ENCODE measurements at places on chromosomes 12 and 14.

GRCh38 chr14:61406675-61407074 is 85.3 kb downstream of the PRKCH start:
- no peak overlapping the region for H3K4me3 ChIP-seq
- peaks cover 12% of the 10 kb centered on the region for H3K4me1 ChIP-seq
- no peaks in the 10 kb centered on the region for H3K27me3 ChIP-seq
- H3K27ac ChIP-seq = no peak overlapping the region
- DNase-seq = no peak

- no peaks in the 10 kb centered on the region for H3K27me3 ChIP-seq
- peak overlapping the region; percentile 0 for H3K27ac ChIP-seq
- H3K36me3 ChIP-seq = peaks cover 21% of the 10 kb centered on the region
- DNase-seq = no peak
- no peak overlapping the region for H3K4me3 ChIP-seq
These were observed 27.2 kb downstream of the SLC15A4 start for GRCh38 chr12:128796439-128797118.

GRCh38 chr12:52871291-52872039 is 22.7 kb upstream of the KRT78 start:
- H3K27ac ChIP-seq = peak overlapping the region; percentile 61
- H3K36me3 ChIP-seq = no peaks in the 10 kb centered on the region

DNA sequence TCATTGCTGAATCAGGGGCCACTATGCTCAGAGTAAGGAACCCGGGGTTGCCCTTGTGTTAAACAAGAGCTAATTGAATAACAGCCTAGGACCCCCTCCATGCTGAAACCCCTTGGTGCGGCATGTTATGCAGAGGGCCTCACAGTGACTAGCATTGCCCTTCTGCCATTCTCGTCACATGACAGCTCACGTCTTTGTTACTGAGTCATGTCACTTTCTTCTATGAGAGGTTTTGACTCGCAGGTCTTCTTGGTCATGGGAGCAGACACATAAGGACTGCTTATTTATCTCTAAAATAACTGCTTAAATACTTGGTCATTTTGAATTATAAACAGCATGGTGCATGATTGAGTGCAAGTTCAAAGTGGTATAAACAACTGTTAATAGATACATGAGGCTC is 24.9 kb downstream of the TCTN1 start:
- H3K27me3 ChIP-seq = no peaks in the 10 kb centered on the region
- no peaks in the 10 kb centered on the region for H3K4me1 ChIP-seq
- no peak for DNase-seq
- H3K4me3 ChIP-seq = no peak overlapping the region
- H3K36me3 ChIP-seq = no peaks in the 10 kb centered on the region

DNA sequence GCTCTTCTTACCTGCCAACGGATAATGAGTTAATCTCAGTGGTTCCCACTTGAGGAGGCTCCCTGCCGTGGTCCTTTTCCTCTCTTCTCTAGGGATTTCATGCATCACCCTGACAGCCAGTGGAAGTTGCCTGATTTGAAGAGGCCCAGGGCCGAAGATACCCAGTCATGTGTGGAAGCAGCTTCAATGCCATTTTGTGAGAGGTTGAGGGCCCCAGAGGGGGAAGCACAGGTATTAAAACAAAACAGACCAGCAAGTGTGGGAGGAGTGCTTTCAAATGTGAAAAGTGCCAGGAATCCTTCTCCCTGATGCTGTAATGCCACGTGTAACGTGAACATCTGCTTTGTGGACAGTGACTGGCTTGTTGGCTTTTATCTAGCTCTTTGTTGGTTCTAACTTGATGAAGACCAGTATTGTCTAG is 1.5 kb downstream of the TCP11L2 start:
- no peak for DNase-seq
- no peaks in the 10 kb centered on the region for H3K36me3 ChIP-seq
- peak overlapping the region; percentile 75 for H3K27ac ChIP-seq
- peaks cover 9% of the 10 kb centered on the region for H3K4me1 ChIP-seq
- peak overlapping the region; percentile 53 for H3K4me3 ChIP-seq
- no peaks in the 10 kb centered on the region for H3K27me3 ChIP-seq

- no peak overlapping the region for H3K27ac ChIP-seq
- H3K4me3 ChIP-seq = no peak overlapping the region
- no peaks in the 10 kb centered on the region for H3K27me3 ChIP-seq
- no peak for DNase-seq
- H3K36me3 ChIP-seq = no peaks in the 10 kb centered on the region
- peaks cover 9% of the 10 kb centered on the region for H3K4me1 ChIP-seq
These were observed 162.1 kb upstream of the TMTC2 start for GRCh38 chr12:82524641-82525040.

GRCh38 chr12:13596714-13597113 is 384.7 kb downstream of the GRIN2B start:
- H3K27ac ChIP-seq = no peak overlapping the region
- H3K36me3 ChIP-seq = no peaks in the 10 kb centered on the region
- no peaks in the 10 kb centered on the region for H3K4me1 ChIP-seq
- H3K4me3 ChIP-seq = no peak overlapping the region

- H3K27me3 ChIP-seq = no peaks in the 10 kb centered on the region
- H3K36me3 ChIP-seq = no peaks in the 10 kb centered on the region
- no peaks in the 10 kb centered on the region for H3K4me1 ChIP-seq
- H3K4me3 ChIP-seq = no peak overlapping the region
- DNase-seq = no peak
These were observed 21.1 kb upstream of the AKAP6 start for GRCh38 chr14:32307881-32308582.

DNA sequence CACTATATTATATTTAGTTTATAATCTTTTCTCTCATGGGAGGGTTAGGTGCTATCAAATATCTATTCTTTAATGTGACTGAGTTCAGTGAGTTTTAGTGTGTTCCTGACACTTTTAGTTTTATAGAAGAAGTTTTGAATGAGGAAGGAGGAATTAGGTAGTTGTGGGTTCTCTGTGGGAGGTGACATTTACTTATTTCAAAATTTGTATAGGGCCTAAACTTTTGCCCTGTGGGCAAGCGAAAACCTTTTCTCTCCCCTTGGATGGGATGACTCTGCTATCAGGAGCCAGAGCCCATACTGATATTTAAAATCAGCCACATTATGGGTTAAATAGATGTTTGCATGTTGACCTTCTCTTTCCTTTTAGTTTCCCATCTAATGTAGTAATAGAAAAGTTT is 43.6 kb downstream of the SPATS2 start:
- peaks cover 4% of the 10 kb centered on the region for H3K4me1 ChIP-seq
- H3K4me3 ChIP-seq = no peak overlapping the region
- no peak overlapping the region for H3K27ac ChIP-seq
- no peaks in the 10 kb centered on the region for H3K27me3 ChIP-seq
- no peak for DNase-seq

DNA sequence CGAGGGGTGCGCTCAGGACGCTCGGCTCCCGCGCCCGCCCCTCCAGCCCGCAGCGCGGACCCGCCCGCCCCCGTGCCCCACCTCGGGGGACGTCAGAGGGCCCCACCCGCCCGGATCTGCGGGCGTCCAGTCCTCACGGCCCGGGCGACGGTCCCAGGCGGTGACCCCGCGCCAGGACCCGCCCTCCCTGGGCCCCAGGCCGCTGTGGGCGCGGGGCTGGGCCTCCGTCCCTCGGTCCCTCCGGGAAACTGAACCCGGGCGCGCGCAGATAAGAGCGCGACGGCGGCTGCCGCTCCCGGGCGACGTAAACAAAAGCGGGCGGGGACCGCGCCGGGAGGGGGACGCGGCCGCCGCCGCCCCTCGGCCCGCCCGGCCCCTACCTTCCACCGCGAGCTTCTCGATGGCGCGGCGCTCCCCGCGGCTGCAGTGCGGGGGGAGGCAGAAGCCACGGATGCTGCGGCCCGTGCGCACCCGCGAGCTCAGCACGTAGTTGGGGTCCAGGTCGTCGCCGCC is 1.1 kb downstream of the CKB start:
- H3K27me3 ChIP-seq = no peaks in the 10 kb centered on the region
- H3K4me3 ChIP-seq = peak overlapping the region; percentile 46
- no peak for DNase-seq
- H3K36me3 ChIP-seq = no peaks in the 10 kb centered on the region

- no peaks in the 10 kb centered on the region for H3K27me3 ChIP-seq
- H3K4me1 ChIP-seq = no peaks in the 10 kb centered on the region
- no peaks in the 10 kb centered on the region for H3K36me3 ChIP-seq
- no peak overlapping the region for H3K27ac ChIP-seq
- no peak overlapping the region for H3K4me3 ChIP-seq
These were observed 44.2 kb downstream of the SOCS2 start for GRCh38 chr12:93616584-93617101.

GRCh38 chr12:113030875-113031525 is 25.5 kb upstream of the DTX1 start:
- DNase-seq = peak; percentile 65
- no peaks in the 10 kb centered on the region for H3K36me3 ChIP-seq
- no peaks in the 10 kb centered on the region for H3K4me1 ChIP-seq
- H3K27ac ChIP-seq = no peak overlapping the region
- no peak overlapping the region for H3K4me3 ChIP-seq

- peaks cover 4% of the 10 kb centered on the region for H3K4me1 ChIP-seq
- peaks cover 8% of the 10 kb centered on the region for H3K36me3 ChIP-seq
- no peak overlapping the region for H3K27ac ChIP-seq
- DNase-seq = peak; percentile 18
These were observed 61.5 kb upstream of the LRTM2 start for GRCh38 chr12:1758887-1759286.

GRCh38 chr14:61344437-61345150 is 23.2 kb downstream of the PRKCH start:
- H3K4me1 ChIP-seq = no peaks in the 10 kb centered on the region
- H3K4me3 ChIP-seq = no peak overlapping the region
- H3K36me3 ChIP-seq = no peaks in the 10 kb centered on the region
- peak overlapping the region; percentile 55 for H3K27ac ChIP-seq

GRCh38 chr14:77092676-77093075 is 5.4 kb upstream of the CIPC start:
- no peak overlapping the region for H3K27ac ChIP-seq
- H3K4me1 ChIP-seq = peaks cover 13% of the 10 kb centered on the region
- no peak for DNase-seq

DNA sequence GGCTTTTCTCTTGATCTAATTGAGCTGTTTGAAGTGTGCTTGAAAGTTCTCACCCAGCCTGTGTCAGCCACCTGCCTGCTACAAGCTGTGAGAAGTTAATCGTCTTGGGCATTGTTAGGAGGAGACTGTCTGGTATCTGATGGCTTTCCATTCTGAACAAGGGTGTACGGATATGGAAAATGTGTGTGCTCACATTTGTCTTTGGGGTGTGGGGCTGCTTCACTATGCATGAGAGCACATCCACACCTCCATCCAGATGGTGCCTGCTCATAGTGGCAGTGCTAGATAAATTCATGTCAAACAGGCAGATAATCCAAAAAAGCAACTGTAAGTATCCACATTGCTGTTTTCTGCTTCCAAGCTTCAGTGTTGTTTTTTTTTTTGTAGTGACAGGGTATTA is 462.2 kb downstream of the DIO2 start:
- H3K27ac ChIP-seq = no peak overlapping the region
- no peaks in the 10 kb centered on the region for H3K4me1 ChIP-seq
- no peaks in the 10 kb centered on the region for H3K36me3 ChIP-seq
- DNase-seq = no peak

GRCh38 chr12:45553204-45553603 is 176.3 kb upstream of the ARID2 start:
- H3K4me1 ChIP-seq = no peaks in the 10 kb centered on the region
- H3K4me3 ChIP-seq = no peak overlapping the region
- no peaks in the 10 kb centered on the region for H3K36me3 ChIP-seq
- H3K27ac ChIP-seq = no peak overlapping the region

GRCh38 chr14:101219896-101220703 is 316.6 kb upstream of the RTL1 start:
- peaks cover 60% of the 10 kb centered on the region for H3K4me1 ChIP-seq
- no peaks in the 10 kb centered on the region for H3K36me3 ChIP-seq
- H3K27ac ChIP-seq = no peak overlapping the region
- no peak for DNase-seq

DNA sequence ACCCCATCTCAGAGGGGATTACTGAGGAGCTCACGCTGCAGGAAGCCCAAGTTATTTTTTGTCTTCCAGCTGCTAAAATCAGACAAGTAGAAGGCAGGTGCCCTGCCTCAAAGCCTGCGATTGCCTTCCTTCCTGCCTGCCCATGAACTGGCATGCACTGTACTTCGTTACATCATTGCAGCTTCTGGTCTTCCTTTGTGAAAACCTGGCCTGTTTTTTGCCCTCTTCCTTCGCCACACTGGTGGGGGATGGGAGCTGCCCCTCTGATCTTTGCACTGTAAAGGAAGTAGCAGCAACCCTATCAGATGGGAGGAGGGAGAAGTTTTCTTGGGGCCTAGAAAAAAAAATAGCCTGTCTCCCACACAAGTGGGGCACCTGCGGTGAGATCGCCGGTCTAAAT is 1098.7 kb downstream of the BCL11B start:
- H3K4me3 ChIP-seq = no peak overlapping the region
- H3K4me1 ChIP-seq = no peaks in the 10 kb centered on the region
- no peak overlapping the region for H3K27ac ChIP-seq
- no peak for DNase-seq

Measured in lung (tissue), 17 donors.